ENCODE measurements at places on chromosomes 4 and X. TPM values are rescaled to one million over a fixed set of nuclear protein-coding genes. Genes with fewer than 3 reads are reported as not detected.

Gene RAB39B
- 0.73 TPM for total RNA-seq

Gene ASMT
- total RNA-seq = not detected

Gene BGN
- 9.7 TPM for total RNA-seq

Gene RPS6KA6
- 0.96 TPM for total RNA-seq

Gene SUPT20HL2
- total RNA-seq = not detected

Gene MYOZ2
- total RNA-seq = 0.48 TPM

Gene CCDC120
- total RNA-seq = 4.3 TPM

DNA sequence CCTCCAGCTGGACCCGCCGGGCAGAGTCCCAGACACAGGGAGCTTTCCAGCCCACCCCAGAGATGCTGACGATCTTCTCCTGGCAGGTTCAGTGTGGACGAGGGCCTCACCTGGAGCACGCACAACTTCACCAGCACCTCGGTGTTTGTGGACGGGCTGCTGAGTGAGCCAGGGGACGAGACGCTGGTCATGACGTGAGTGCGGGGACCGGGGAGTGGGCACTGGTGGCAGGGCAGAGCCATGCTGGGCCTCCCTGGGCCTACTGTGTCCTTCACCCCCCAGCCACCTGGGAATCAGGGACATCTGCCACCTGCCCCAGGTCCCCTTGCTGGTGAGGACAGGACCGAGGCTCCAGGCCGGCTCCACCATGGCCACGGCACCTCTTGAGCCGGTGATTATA is 235.6 kb downstream of the AFAP1 start:
- no peaks in the 10 kb centered on the region for H3K36me3 ChIP-seq
- DNase-seq = no peak
- no peak overlapping the region for H3K4me3 ChIP-seq
- H3K4me1 ChIP-seq = no peaks in the 10 kb centered on the region
- no peaks in the 10 kb centered on the region for H3K27me3 ChIP-seq

DNA sequence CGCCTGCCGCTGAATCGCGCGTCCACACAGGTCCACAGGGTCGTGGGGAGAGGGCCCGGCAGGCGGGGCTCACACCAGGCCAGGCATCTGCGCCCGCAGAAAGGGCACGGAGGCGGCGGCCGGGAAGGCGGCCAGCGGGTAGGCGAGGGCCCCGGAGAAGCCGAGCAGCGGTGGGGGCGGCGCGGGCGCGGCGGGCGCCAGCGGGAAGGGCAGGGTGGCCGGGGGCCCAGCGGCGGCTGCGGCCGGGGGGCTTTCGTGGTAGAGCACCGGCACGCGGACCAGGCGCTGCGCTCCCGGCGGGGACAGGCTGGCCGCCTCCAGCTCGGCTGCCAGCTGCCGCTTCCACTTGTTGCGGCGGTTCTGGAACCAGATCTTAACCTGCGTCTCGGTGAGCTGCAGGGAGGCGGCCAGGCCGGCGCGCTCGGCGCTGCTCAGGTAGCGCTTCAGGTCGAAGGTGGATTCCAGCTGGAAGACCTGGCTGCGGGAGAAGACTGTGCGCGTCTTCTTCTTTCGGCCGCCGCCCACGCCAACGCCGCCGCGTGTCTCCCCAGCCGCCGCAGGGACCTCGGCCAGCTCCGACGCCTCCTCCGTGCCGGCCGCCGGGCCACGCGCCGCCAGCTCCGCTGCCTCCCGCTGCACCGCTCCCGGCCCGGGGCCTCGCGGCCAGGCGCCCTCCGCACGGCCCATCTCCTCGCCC is 3.9 kb downstream of the HMX1 start:
- no peaks in the 10 kb centered on the region for H3K4me1 ChIP-seq
- DNase-seq = no peak
- H3K4me3 ChIP-seq = no peak overlapping the region
- no peak overlapping the region for H3K27ac ChIP-seq

DNA sequence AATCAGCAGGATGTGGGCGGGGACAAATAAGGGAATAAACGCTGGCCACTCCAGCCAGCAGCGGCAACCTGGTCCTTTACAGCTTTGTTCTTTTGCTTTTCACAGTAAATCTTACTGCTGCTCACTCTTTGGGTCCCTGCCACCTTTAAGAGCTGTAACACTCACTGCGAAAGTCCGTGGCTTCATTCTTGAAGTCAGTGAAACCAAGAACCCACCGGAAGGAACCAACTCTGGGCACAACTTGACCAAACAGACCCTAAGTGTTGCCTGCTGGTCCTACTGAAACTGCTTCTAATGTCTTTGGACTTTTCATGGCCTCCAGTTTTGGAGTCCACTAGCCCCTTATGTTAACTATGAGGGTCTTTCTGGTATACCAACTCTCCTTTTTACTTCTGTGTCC is 566.2 kb upstream of the IGFBP7 start:
- H3K4me1 ChIP-seq = no peaks in the 10 kb centered on the region
- DNase-seq = no peak
- no peak overlapping the region for H3K4me3 ChIP-seq
- no peak overlapping the region for H3K27ac ChIP-seq

All from breast epithelium (tissue), 4 donors.